ENCODE measurements at places on chromosomes 6 and 20. TPM values are rescaled to one million over a fixed set of nuclear protein-coding genes. Genes with fewer than 3 reads are reported as not detected.

Gene CFAP61
- total RNA-seq = 0.75 TPM

Gene SIRPA
- total RNA-seq = 28.1 TPM

- DNase-seq = no peak
These were observed 106.6 kb downstream of the RTN4IP1 start for GRCh38 chr6:106522562-106523250.

DNA sequence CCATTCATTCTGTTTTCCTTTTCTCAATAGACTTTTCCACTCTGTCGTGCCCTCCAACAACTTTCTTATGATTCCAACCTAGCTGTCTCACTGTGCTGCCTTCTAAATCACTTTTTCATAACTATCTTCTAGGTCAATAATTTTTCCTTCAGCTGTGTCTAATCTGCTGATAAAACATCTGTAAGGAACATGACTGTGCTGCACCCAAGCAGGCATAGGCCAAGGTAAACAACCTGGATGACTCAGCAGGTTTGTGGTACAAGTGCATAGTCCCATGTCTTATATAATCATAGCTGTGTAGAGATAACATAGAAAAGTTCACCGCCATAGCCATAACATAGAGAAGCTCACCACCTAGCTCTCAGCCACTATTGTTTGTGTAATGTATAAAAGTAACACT, 332.3 kb downstream of the PLCB1 start:
- no peak for DNase-seq

Gene SMOC2
- total RNA-seq = 6.0 TPM

DNA sequence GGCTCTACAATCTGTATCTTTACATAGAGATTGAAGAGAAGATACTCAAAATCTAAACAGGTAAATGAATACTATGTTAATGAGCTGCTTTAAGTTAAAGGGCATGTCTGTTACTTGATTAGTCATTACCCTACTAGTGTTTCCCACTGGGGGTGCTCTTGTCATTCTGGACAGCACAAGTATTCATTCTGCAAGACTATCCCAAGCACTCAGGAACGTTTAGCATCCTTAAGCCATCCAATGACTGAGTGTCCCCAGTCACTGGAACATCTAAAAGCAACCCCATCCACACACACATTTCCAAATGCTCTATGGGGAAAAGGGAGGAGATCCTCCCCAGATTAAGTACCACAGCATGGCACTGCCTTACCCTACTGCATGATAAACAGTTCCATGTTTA, 25.7 kb downstream of the EZR start:
- DNase-seq = no peak

GRCh38 chr20:47031821-47032220, 137.2 kb downstream of the EYA2 start:
- DNase-seq = no peak

GRCh38 chr6:91141346-91141745, 554.5 kb upstream of the MAP3K7 start:
- DNase-seq = no peak

Data from right cardiac atrium (tissue), 5 donors.